ENCODE measurements at places on chromosomes 2 and 18. TPM values are rescaled to one million over a fixed set of nuclear protein-coding genes. Genes with fewer than 3 reads are reported as not detected.

The BCL2L11 gene
- 10.4 TPM for total RNA-seq

The NETO1 gene
- 0.56 TPM for total RNA-seq

The PAPOLG gene
- total RNA-seq, result 9.9 TPM

The RFTN2 gene
- 5.4 TPM for total RNA-seq

The CXCR2 gene
- 2.0 TPM for total RNA-seq

The CCDC141 gene
- total RNA-seq, result 6.2 TPM

The LAMA1 gene
- total RNA-seq, result 4.0 TPM

The RAB6C gene
- total RNA-seq, result not detected

The LDAH gene
- 16.9 TPM for total RNA-seq

The EHD3 gene
- 17.4 TPM for total RNA-seq

The CHRND gene
- total RNA-seq, result not detected

The ATP6V1B1 gene
- 0.48 TPM for total RNA-seq

The PLGLB1 gene
- total RNA-seq, result 0.42 TPM

The SLC40A1 gene
- total RNA-seq, result 43.8 TPM

The RRM2 gene
- total RNA-seq, result 1.5 TPM

The LYPD1 gene
- total RNA-seq, result 0.19 TPM

The VWC2L gene
- not detected for total RNA-seq

The THSD7B gene
- total RNA-seq, result 0.76 TPM

The FAM237A gene
- total RNA-seq, result not detected

The RAD51AP2 gene
- not detected for total RNA-seq

The ITPRIPL1 gene
- 1.5 TPM for total RNA-seq

The KCMF1 gene
- 73.4 TPM for total RNA-seq

The CPLX4 gene
- not detected for total RNA-seq

The QPCT gene
- 4.3 TPM for total RNA-seq

The RAB17 gene
- 2.7 TPM for total RNA-seq

The CCDC68 gene
- 4.7 TPM for total RNA-seq

The IL36A gene
- total RNA-seq, result not detected

The NEU2 gene
- total RNA-seq, result not detected

The ERICH2 gene
- not detected for total RNA-seq

The MATN3 gene
- total RNA-seq, result 2.3 TPM

The CENPO gene
- 3.9 TPM for total RNA-seq

The HOXD13 gene
- not detected for total RNA-seq

The CIB4 gene
- total RNA-seq, result not detected

The DNAJC5G gene
- 0.19 TPM for total RNA-seq

The KCNE4 gene
- total RNA-seq, result 23.0 TPM
